SIG-M5 (cell line): ENCODE measurements at places on chromosomes 6 and 20.
A peak's percentile ranks its signal among the peaks of the same experiment; 100 is the strongest.

GRCh38 chr6:31739639-31740396 lies at the start of gene MSH5:
TSS of gene MSH5 (plus strand) at chr6:31740005. CDS start at chr6:31740467, 462 bp downstream.
- DNase-seq = peak; percentile 97

DNA sequence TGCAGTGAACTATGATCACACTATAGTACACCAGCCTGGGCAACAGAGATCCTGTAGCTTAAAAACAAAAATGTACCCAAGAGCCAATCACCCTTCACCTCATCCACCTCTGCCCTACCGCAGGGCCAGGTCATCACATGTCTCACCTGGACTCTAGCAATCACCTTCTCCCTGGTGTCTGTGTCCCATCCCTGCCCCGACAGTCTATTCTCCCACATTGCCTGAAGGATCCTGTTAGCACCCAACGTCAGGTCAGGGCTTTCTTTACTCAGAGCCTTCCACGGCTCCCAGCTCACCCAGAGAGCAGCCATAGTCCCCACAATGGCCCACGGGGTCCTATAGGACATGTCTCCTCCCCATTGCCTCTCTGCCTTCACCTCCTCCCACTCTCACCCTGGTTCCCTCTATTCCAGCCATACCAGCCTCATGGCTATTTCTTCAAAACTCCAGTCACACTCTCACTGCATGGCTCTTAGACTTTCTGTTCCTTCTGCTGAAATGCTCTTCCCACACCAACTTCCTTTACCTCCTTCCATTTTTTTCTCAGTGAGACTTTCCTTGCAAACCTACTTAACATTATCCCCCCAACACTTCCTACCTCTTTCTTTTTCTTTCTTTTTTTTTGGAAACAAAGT lies 22.5 kb upstream of the ARFGEF2 start:
- DNase-seq = no peak

DNA sequence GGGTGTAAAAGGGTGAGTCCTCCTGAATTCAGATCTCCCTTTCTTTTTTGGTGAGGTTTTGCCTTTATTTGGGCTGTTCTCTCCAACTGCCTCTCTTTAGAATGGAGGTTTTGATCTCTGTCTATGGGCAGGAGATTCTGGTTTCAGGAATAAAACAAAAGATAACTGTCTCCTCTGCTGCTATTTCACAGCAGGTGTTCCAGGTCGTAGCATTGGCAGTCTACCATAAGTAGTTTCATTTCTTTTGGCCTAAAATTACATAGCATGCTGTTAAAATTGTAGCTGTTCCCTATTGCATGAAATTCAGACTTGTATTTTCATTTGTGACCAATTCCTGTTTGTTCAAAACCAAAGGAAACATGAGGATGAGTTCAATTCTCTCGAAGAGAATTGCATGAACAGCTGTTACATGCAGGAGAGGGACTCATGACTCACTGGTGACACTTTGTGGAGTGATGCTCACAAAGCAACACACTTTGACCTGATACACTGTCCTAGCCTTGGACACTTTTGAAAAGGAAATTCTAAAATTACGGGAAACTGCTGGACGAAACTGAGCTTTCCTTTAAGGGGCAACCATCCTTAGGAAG lies 76.8 kb upstream of the SIRPG start:
- DNase-seq = no peak

DNA sequence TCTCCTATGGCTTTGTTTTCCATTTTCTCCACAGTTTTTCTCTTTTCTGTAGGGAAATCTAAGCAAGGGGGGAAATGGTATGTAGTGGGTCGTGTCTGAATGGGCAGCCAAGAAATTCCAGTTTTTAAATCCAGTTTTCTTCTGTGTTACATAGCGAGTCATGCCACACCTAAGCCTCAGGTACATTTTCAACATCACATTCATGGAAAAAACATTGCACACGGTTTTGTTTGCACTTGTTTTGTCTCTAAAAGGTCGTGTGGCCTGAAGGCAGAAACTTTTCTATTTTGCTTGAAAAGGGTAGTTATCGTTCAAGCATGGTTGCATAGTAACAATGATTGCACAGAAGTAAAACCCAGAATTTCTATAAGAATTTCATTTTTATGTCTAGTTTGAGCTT lies 70.5 kb downstream of the MOXD1 start:
- DNase-seq = no peak

- DNase-seq = no peak
Observed at GRCh38 chr20:18380908-18381529, 85.8 kb downstream of the DZANK1 start.

GRCh38 chr20:58760856-58761255 lies 68.3 kb downstream of the NPEPL1 start:
- DNase-seq = peak; percentile 64

GRCh38 chr20:10115021-10115420 lies 80.2 kb downstream of the ANKEF1 start:
- no peak for DNase-seq

DNA sequence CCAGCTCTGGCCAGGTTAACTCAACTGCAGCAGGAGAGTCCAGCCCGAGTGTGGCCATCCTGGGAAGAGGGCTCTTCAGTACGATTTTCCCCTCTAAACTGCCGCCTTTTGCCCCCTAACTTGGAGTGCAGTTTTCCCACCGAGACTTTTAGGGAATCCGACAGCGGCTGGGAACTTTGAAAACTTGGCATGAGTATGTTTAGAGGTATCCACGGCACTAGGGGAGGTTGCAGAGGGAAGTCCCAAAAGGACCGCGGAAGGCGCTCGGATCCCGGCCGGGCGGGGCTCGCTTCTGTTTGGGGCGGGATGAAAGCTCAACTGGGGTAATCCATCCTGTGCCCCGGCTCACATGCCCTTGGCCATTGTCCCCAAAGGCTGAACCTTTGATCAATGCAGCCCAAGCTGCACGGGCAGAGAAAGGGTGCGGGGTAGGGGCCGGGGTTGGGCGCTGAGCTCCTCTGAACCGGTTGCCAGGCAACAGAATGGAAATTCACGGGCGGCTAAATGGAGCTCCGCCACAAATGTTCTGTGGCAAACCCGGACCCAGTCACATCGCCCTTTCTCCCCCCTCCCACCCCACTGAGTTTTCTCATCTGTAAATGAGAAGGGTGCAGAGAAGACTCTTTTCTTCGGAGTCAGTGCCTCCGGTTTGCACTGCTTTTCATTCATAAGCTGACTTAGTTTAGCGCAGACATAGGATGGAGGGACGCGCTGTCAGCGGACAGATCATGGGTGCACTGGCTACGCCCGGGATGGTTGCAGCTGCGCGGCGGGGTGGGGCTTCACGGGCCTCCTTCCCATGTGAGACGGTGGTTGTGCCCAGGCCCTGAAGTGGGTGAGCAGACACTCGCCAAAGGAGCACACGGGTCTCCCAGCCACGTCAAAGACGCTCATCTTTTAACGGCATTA lies 2.3 kb downstream of the BMP6 start:
- DNase-seq = no peak

- DNase-seq = no peak
Observed at GRCh38 chr6:106377061-106377540, 16.6 kb downstream of the CRYBG1 start.

- no peak for DNase-seq
Observed at GRCh38 chr6:55913228-55914195, 38.1 kb upstream of the BMP5 start.

- no peak for DNase-seq
Observed at GRCh38 chr6:87922196-87922946, 125.3 kb upstream of the SPACA1 start.

DNA sequence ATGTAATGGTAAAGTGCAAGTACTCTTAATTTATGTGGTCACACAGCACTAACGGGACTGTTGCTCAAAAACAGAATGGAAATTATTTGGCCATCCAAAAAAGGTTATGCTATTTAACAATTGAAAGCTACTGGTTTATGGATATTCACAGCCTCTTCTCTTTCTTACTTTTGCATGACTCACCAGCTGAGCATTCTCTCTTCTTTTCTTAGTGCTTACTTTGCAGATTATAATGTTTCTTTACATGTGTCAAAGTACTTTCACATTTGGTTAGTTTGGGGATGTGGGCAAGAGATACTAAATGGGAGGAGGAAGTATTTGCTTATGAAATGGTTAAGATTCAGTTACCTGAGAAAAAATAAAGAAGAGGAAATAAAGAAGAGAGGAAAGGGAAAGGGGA lies 610.5 kb downstream of the HTR1B start:
- no peak for DNase-seq

GRCh38 chr20:25499031-25499430 lies 86.3 kb downstream of the NINL start:
- no peak for DNase-seq

DNA sequence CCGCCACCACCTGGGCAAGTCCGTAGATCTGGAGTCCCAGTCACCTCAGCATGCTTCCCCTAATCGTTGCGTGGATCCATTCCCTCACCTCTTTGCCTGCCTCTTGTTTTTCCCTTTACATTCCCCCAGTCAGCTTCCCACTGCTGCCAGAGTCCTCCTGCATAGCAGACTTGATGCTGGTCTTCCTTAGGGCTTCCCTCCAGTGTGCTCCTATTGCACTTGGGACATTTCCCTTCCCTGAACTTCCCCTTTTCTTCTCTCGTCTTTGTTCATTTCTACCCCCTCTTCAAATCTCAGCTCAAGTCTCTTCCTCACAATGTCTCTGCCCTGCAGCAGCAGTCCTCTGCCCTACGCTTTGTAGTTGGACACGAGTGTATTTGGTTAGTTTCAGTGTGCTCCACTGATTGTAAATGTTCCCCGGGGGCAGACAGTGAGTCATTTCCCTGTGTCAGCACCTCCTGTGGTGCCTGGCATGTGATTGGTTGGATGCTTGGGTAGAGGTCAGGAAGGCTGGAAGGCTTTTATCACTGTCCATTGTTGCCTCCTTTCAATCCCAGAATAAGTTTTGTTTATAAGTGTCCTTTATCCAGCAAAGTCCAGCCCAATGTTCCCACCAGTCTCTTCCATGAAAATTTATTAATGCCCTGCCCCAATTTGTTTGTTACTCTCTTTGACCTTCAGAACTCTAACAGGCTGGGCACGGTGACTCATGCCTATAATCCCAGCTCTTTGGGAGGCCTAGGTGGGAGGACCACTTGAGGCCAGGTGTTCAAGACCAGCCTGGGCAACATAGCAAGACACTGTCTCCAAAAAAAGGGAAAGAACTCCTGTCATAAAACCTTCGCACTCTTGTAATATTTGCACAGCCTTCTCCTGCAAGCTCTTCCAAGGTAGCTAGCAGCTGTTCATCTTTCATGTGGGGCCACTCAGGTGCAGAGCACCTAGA lies 38.3 kb downstream of the FAM120B start:
- no peak for DNase-seq

- DNase-seq = peak; percentile 66
Observed at GRCh38 chr20:45998761-45999160, 9.9 kb upstream of the MMP9 start.
